HepG2 (cell line): ENCODE measurements at places on chromosomes 1 and 21.

GRCh38 chr21:41345934-41346685, 15.7 kb upstream of the MX2 start:
- no peak for DNase-seq

GRCh38 chr1:225423518-225423855, 4.4 kb downstream of the LBR start:
- no peak for DNase-seq

GRCh38 chr1:111736548-111737215, 2.5 kb downstream of the INKA2 start:
- DNase-seq = no peak

- DNase-seq = no peak
Measured at GRCh38 chr1:197660389-197660788, 114.9 kb downstream of the DENND1B start.
